ENCODE measurements at places on chromosomes 11 and 22.

- DNase-seq: peak; percentile 37
Observed at GRCh38 chr11:16986434-16987204, 27.6 kb downstream of the PLEKHA7 start.

GRCh38 chr11:18384157-18384641, 10.2 kb upstream of the LDHA start:
- no peak for DNase-seq

DNA sequence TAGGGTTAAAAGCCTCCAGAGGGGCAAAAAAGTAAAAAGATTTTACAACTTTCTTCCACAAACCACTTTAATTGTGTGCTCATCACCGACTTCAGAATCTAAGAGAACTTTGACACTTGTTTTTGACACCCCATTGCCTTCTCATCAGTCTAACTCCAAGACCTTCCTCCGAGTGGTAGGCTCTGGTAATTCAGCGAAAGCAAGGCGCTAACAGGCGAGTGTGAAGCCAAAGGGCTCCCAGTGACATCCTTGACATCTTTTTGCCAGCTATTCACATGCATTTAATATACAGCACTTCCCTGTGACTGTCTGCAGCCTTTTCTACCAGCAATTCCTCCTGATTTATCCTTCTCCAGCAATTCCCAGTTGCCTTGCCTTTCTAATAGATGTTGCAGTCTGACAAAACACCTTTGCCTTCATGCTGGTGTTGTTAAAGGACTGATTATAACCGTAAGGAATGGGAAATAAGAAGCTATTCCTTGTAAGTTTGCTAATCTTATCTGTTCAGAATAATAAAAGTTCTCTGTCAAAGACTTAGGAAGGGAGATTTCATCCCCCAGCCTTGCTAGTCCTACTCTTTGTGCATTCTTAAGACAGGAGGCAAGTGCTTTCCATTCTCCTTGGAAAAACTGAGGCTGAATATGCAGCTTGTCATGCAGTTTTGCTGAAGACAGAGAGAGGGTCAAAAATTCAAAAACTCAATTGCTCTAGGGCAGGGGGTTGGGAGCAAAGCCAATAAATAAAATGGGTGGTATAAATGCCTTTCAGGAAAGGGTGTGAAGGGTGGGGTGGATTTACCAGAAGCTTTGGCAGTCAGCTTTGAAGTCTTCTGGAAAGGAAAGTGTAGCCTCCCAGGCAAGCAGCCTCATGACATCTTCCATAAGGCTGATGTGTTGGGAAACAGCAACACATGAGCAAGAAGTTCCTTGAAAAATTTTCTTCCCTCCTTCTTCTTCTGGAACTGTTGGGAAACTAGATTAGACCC, 39.1 kb downstream of the SNX19 start:
- no peak for DNase-seq

DNA sequence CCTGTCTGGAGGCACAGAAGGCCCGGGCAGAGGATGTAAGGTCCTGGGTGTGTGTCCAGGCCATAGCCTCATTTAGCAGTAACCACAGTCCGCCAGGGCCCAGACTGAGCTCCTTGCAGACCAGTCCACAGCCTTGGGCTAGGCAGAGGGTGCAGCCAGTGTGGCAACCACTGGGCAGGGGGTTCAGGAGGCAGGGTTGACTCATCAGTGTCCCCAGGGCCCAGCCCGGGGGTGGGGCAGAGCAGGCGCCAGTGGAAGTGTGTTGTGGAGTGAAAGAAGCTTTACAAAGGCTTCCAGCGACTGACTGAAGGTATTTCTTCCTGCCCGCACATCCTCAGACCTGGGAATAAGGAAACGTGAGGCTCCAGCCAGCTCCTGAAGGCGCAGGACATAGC, 27.7 kb upstream of the WNT11 start:
- DNase-seq: no peak

DNA sequence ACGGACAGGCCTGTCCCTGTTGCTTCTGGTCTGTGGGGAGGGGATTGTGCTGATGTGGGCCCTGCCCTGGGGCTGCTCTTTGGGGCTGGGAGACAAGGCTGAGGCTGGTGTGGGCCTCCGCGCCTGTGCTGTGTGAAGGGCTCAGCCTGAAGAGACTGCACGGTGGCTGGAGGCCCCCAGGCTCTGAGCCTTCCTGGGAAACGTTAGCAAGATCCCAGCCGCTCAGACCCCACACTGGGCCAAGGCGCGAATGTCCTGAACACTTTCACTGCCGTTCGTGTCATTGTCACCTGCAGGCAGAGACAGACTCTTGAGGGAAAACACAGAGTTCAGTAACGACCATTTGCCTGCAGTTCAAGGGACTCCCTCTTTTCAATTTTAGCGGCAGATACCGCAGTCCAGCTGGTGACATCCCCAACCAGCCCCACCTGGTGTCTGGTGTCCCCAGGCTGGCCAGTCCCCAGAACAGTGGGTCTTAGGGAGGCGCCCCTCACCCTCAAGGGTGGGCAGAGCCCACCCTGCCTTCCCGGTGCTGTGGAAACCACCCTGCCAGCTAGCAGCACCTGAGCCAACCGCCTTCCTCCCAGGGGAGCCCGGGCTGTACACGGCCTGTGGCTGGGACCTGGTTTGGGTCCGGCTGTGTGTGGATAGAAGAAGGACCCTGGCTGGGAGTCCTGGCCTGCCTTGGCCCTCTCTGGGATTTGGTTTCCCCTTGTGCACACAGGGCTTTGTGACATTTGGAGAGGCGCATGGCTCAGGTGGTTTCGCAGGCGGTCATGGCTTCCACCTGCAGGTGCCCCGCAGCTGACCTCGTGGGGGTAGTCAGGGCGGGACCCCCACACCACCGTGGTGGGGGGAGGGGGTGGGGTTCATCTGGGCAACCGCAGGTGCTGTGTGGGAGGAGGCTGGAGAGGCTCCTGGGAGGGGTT, 5.7 kb downstream of the PANX2 start:
- DNase-seq: no peak

DNA sequence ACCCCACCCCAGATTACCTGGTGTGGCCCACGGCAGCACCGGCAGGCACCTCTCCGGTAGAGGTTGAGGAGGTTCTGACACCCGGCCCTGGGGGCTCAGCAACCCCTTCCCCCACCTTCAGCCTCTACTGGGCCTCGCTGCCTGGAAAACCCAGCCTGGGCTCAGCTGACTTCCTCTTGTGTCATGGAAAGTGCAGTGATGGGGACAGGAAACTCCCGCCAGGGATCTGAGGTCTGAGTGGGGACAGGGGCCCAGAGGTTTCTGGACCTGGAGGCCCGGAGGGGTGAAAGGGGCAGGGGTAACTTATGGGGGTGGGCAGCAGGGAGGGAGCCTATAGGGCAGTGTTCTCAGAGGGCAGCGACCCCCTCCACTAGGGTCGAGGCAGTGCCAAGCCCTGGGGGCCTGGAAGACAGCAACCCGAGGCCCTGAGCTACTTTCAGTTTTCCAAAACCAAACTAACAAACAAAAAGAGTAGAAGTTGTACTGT, 10.0 kb upstream of the CD5 start:
- DNase-seq: no peak

- DNase-seq: no peak
Observed at GRCh38 chr22:33842421-33843094, 77.7 kb downstream of the LARGE1 start.

- DNase-seq: no peak
Observed at GRCh38 chr22:45006964-45007390, 2.8 kb downstream of the PHF21B start.

- peak; percentile 8 for DNase-seq
Observed at GRCh38 chr11:37858398-37858797, 1260.4 kb upstream of the RAG2 start.

DNA sequence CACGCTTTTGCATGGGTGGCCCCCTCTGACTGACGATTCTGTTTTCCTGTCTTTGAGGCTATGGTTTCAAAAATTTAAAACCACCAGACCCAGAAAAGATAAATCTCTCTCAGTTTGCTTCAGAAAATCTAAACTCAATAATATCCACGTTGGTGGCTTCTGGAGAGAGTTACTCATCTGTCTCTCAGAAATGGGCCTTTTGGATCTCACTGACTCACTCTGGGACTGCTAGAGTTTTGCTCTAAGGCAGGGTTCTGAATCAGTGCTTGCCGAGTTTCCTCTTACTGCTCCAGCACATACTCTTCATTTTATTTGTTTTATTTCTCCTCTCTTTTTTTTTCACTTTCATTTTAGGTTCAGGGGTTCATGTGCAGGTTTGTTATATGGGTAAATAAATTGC, 305.7 kb downstream of the BLID start:
- no peak for DNase-seq

DNA sequence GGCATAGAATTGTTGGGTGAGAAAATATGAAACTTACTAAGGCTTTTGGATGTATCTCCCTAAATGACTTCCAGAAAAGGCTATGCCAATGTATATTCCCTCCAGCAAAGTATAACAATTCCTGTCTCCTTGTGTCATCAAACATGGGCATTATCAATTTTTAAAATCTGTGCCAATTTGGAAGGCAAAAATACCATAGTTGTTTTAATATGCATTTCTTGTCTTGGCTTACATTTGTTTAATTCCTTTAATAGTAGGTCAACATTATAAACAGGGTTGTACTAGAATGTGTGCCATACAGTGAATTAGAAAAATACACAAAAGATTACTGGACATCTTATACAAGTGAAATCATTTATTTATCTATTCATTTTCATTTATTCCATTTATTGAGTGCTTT, 41.6 kb downstream of the DCUN1D5 start:
- DNase-seq: no peak

GRCh38 chr11:98793276-98793675, 227.5 kb upstream of the CNTN5 start:
- no peak for DNase-seq

DNA sequence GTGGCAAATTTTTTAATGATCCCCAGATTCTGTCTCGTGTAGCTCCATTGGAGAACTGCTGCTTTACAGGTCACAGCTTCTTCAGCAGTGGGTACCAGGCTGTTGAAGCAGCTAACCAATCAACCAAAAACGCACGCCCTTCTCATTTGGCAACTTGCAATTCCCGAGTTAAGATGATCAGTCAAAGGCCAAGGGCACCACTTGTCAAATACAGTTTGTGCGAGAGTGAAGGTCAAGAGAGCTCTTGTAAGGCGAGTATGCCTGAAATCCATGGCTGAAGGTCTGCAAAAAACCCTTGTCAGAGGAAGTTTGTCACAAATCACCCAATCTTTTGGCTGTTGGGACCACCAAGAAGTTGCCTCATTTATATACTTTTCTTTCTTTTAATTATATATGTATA, 12.9 kb upstream of the PPP2R1B start:
- DNase-seq: no peak

- no peak for DNase-seq
Observed at GRCh38 chr11:92180664-92181251, 43.9 kb upstream of the FAT3 start.

DNA sequence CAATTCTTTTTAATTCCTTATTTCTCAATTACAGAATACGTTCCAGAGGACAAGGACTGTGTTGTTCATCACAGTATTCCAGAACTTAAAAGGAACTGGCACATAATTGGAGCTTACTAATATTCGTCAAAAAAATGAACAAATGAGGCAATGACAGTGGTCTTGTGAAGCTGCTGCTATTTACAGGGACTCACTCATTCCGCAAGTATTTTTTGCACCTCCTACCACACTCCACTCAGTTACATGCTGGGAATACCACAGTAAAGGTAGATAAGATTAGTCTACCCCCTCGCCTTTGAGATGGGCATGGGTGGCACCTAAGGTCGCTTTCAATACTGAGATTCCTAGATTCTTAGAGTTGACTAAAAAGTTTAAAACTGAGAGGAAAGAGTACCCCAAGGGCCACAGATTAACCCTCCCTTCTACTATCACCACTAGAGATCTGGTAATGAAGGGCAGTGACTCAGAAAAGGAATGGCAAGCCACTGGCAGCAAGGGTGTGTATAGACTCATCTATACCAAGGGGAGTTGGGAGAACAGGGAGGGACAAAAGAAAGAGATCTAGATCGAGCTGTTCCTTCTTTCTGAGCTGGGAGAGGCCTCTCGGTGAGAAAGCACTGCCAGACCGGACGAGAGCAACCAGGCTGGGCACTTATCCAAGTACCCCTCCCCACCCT, 85.0 kb downstream of the RPL27A start:
- no peak for DNase-seq

Measured in Jurkat, Clone E6-1 (cell line).